Tibial nerve (tissue), 4 donors: ENCODE measurements at places on chromosomes 5 and 9. TPM values are rescaled to one million over a fixed set of nuclear protein-coding genes. Genes with fewer than 3 reads are reported as not detected.

The ACSL6 gene
- total RNA-seq: 3.3 TPM

The OSMR gene
- 97.5 TPM for total RNA-seq

GRCh38 chr9:108591121-108591520 is 264.7 kb downstream of the ACTL7B start:
- DNase-seq: no peak
- H3K27ac ChIP-seq: no peak overlapping the region
- no peak overlapping the region for H3K4me3 ChIP-seq
- H3K4me1 ChIP-seq: no peaks in the 10 kb centered on the region

- DNase-seq: no peak
- H3K36me3 ChIP-seq: no peaks in the 10 kb centered on the region
- H3K4me1 ChIP-seq: no peaks in the 10 kb centered on the region
- no peaks in the 10 kb centered on the region for H3K27me3 ChIP-seq
- H3K4me3 ChIP-seq: no peak overlapping the region
Measured at GRCh38 chr5:139243425-139243970, 45.3 kb upstream of the SIL1 start.

DNA sequence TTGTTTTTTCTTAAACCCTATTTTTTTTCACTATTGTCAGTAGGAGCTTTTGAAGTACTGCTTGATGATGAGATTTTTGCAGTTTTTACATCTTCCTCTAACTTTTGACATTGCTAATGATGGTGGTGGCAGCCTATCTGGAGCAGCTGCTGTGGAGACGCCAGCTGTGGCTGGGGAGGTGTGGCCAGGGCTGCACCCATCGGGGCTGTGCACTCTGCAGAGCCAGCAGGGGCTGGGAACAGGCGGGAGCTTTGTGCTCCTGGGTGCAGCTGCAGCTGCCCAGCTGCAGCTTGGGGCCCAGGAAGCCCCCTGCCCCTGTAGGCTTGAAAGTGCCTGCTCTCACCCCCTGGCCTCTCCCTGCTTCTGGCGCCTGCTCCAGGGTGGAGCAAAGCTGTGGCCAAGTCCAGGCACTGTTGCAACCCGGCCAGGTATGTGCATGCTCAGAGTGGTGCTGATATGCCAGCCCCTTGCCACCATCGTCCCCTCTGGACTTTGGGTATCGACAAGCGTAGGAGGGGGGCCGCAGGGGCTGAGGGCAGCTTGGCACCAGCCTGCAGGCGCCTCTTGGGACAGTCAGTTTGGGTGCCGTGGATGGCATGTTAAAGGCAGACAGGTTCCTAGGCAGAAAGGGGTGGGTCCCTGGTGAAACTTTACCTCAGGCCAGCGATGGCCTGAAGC is 39.2 kb downstream of the FER start:
- no peaks in the 10 kb centered on the region for H3K27me3 ChIP-seq
- H3K36me3 ChIP-seq: no peaks in the 10 kb centered on the region
- H3K27ac ChIP-seq: no peak overlapping the region

DNA sequence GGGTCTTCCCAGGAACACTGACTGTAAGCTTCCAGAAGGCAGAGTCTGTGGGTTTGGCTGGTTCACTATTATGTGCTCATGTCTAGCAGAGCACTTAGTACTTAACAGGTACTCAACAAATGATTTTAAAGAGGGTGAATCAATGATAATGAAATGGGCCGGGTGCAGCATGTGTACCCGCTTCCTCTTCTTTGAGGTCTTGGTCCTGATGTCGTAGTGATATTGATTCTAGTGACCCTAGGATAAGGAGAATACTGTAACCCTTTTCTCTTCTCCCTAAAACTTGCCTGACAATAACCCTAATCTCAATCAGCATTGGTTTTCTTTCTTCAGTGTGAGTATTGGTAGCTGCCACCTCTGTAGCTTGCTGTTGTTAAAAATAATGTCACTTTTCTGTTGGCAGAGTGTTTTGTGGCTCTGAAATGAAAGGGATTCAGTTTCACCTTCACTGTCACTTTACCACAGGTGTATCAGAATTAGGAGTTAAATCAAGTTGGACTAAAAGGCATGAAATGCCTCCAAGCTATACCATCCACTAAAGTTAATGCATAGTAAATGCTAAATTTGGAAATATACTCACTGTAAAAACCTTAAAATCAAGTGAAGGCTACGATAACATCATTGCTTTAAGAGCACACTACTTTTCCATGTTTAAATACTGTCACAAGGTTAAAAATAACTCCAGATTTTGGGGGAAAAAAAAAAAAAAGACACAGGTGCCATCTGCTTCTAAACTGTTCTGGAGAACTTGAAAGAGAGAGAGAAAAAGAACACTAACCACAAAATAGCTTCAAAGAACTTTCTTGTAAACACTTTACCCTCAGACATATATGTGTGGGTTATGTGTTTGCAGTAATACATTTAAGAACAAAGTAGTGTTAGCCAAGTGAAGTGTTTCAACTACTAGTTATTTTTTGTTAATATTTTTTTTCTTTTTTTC is 6.0 kb downstream of the CAMK4 start:
- no peaks in the 10 kb centered on the region for H3K36me3 ChIP-seq
- H3K4me1 ChIP-seq: no peaks in the 10 kb centered on the region
- no peaks in the 10 kb centered on the region for H3K27me3 ChIP-seq

DNA sequence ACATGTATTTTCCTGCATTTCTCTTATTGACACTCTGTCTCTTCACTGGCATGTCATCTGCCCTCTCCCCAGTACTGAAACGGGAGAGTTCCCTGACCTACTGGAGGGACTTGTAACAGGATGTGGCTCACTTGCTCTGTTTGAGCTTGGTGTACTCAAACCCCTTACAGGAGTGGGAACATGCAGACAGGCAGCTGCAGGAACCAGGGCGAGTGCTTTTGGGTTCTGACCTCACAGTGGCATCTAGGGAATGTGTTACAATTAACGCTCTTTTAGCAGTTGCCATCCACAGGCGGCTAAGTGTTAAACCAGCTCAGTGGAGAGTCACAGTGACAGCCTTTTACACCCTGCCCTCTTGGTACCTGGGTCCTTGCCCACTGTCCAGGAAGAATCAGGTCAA is 300.3 kb upstream of the GRAMD2B start:
- no peak overlapping the region for H3K4me3 ChIP-seq
- no peak for DNase-seq
- H3K27me3 ChIP-seq: no peaks in the 10 kb centered on the region
- no peak overlapping the region for H3K27ac ChIP-seq
- peaks cover 13% of the 10 kb centered on the region for H3K4me1 ChIP-seq

DNA sequence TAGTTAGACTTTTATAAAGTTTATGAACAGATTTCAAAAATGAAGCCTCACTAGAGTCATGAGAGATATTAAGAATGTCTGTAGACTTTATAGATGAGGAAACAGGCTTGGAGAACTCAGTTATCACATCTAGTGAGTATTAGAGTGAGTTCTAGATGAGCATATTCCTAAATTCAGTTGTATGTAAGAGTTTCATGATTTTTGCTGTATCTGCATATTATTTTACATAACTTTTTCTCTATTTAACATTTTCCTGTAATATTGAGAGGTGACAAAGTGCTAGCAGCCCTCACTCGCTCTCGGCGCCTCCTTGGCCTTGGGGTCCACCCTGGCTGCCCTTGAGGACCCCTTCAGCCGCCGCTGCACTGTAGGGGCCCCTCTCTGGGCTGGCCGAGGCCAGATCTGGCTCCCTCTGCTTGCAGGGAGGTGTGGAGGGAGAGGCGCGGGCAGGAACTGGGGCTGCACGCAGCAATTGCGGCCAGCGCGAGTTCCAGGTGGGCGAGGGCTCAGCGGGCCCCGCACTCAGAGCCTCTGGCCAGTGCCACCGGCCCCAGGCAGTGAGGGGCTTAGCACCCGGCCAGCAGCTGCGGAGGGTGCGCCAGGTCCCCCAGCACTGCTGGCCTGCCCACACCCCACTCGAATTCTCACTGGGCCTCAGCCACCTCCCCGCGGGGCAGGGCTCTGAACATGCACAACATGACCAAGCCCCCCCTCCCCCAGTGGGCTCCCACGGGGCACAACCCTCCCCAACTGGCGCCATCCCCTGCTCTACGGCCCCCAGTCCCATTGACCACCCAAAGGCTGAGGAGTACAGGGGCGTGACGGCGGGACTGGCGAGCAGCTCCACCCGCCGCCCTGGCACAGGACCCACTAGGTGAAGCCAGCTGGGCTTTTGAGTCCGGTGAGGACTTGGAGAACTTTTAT is 182.1 kb downstream of the TLE1 start:
- H3K4me3 ChIP-seq: no peak overlapping the region
- no peaks in the 10 kb centered on the region for H3K27me3 ChIP-seq
- H3K36me3 ChIP-seq: no peaks in the 10 kb centered on the region
- no peak for DNase-seq

GRCh38 chr9:69527454-69527853 is 144.7 kb downstream of the APBA1 start:
- H3K4me3 ChIP-seq: no peak overlapping the region
- H3K27me3 ChIP-seq: no peaks in the 10 kb centered on the region
- no peaks in the 10 kb centered on the region for H3K4me1 ChIP-seq
- H3K36me3 ChIP-seq: no peaks in the 10 kb centered on the region

DNA sequence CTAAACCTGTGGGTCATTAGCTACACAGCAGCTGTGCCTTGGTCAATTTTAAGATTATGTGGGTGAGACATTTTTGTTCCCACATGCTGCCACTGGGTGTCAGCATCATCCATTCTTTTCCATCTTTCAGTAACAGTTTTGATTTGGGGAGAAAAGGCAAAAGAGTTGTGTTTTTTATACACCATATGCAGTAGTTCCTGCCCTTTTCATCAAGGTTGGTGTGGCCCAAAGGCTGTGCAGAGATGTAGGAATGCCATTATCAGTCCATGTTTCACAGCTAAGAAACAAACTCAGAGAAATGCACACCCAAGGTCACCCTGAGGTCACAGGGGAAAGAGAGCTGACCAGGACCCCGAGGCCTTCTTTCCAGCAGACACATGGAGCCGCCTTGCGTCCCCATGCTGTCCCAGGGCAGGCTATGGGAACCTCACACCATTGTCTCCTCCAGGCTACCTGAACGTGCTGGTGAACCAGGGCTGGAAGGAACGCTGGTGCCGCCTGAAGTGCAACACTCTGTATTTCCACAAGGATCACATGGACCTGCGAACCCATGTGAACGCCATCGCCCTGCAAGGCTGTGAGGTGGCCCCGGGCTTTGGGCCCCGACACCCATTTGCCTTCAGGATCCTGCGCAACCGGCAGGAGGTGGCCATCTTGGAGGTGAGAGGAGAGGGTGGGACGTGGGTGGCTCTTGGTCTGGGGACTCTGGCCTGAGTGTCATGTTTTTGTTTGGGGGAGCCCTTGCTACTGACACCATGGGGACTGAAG is 27.8 kb upstream of the GRPEL2 start:
- H3K4me3 ChIP-seq: no peak overlapping the region
- peaks cover 10% of the 10 kb centered on the region for H3K4me1 ChIP-seq
- H3K27ac ChIP-seq: no peak overlapping the region
- H3K36me3 ChIP-seq: peaks cover 67% of the 10 kb centered on the region
- H3K27me3 ChIP-seq: no peaks in the 10 kb centered on the region
- no peak for DNase-seq

- no peaks in the 10 kb centered on the region for H3K36me3 ChIP-seq
- no peaks in the 10 kb centered on the region for H3K27me3 ChIP-seq
- peaks cover 8% of the 10 kb centered on the region for H3K4me1 ChIP-seq
- peak; percentile 38 for DNase-seq
- H3K4me3 ChIP-seq: no peak overlapping the region
- H3K27ac ChIP-seq: no peak overlapping the region
Measured at GRCh38 chr9:92097997-92098482, 17.2 kb downstream of the SPTLC1 start.

DNA sequence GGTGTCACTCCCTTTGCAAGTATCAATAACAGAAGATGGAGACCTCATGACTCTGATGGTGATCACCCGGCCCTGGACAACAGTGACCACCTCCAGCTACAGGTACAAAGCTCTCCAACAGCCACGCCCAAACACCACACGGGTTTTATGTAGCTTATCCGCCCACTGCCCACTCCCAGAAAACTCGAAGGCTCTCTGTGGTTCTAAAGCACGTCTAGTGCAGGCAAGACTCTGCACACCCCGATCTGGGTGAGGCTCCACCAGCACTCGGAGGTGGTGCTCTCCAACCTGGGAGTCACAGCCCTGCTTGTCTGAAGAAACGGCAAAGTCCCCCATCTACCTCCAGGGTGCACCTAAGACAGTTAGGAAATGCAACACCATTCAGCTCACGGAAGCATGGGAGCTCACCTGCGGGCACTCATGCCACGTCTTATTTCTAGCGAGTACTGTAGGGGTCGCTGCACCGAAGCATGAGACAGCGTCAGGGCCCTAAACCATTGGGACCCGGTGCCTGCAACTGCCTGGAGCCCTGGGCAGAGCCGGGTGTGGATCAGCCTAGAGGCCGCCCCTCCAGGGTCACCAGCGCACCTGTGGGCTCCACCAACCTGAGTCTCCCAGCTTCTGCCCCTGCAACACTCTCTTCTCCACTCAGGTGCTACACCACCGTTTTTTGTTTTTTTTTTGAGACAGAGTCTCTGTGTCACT is 58.1 kb upstream of the ZNF354A start:
- no peaks in the 10 kb centered on the region for H3K4me1 ChIP-seq
- DNase-seq: no peak
- no peaks in the 10 kb centered on the region for H3K36me3 ChIP-seq

DNA sequence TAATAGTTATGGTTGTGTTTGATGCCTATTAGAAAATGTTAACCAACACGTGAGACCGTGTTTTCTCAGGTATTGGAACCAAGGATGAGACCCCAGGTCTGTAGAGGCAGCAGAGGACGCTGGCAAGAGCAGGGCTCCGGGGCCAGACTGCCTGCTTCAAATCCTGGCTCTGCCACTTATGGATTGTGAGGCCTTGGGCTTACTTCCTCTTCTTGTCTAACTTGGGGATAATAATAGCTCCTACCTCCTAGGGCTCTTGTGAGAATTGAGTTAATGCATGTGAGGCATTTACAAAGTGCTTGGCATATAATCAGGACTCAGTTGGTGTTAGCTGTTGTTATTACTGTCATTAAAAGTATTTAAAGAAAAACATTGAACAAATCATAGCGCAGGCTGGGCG is 85.5 kb upstream of the PITX1 start:
- H3K4me1 ChIP-seq: no peaks in the 10 kb centered on the region
- no peak overlapping the region for H3K27ac ChIP-seq
- H3K36me3 ChIP-seq: no peaks in the 10 kb centered on the region
- no peaks in the 10 kb centered on the region for H3K27me3 ChIP-seq

- H3K27ac ChIP-seq: no peak overlapping the region
- peaks cover 5% of the 10 kb centered on the region for H3K4me1 ChIP-seq
- no peaks in the 10 kb centered on the region for H3K27me3 ChIP-seq
Measured at GRCh38 chr5:126143622-126144021, 279.6 kb upstream of the GRAMD2B start.

- DNase-seq: no peak
- H3K4me1 ChIP-seq: no peaks in the 10 kb centered on the region
- H3K4me3 ChIP-seq: no peak overlapping the region
- no peak overlapping the region for H3K27ac ChIP-seq
- H3K27me3 ChIP-seq: no peaks in the 10 kb centered on the region
Measured at GRCh38 chr5:88887342-88887741, 4.4 kb upstream of the MEF2C start.

- no peaks in the 10 kb centered on the region for H3K4me1 ChIP-seq
- no peak overlapping the region for H3K4me3 ChIP-seq
- no peaks in the 10 kb centered on the region for H3K36me3 ChIP-seq
- H3K27ac ChIP-seq: no peak overlapping the region
- H3K27me3 ChIP-seq: no peaks in the 10 kb centered on the region
Measured at GRCh38 chr9:13113751-13114150, 165.7 kb downstream of the MPDZ start.

- no peak overlapping the region for H3K4me3 ChIP-seq
- H3K4me1 ChIP-seq: no peaks in the 10 kb centered on the region
- no peaks in the 10 kb centered on the region for H3K36me3 ChIP-seq
- no peak overlapping the region for H3K27ac ChIP-seq
Measured at GRCh38 chr5:87029951-87030350, 237.7 kb upstream of the RASA1 start.

- H3K4me1 ChIP-seq: no peaks in the 10 kb centered on the region
- H3K4me3 ChIP-seq: no peak overlapping the region
- H3K27ac ChIP-seq: no peak overlapping the region
- DNase-seq: no peak
- H3K36me3 ChIP-seq: no peaks in the 10 kb centered on the region
Measured at GRCh38 chr5:93995126-93995621, 253.8 kb upstream of the POU5F2 start.
